T1000 (cell line): ENCODE measurements at places on chromosomes 2 and 18.
A peak's percentile ranks its signal among the peaks of the same experiment; 100 is the strongest.

DNA sequence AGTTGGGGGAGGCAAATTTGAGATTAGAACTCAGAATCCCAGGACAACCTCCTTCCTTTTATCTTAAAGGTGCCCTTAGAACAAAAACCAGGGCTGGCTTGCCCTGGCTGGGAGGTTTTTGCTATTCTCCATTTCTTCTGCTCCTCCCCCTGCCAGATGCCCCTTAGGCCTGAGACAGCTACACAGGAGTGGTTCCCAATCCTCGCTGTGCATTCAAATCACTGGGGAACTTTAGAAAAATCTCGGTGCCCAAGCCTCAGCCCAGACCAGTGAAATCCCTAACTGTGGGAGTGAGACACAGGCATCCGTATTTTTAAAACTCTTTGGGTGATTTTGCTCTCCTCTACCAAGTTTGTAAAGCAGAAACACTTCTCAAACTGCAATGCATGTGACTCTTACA is 38.8 kb downstream of the LBH start:
- no peak for DNase-seq

DNA sequence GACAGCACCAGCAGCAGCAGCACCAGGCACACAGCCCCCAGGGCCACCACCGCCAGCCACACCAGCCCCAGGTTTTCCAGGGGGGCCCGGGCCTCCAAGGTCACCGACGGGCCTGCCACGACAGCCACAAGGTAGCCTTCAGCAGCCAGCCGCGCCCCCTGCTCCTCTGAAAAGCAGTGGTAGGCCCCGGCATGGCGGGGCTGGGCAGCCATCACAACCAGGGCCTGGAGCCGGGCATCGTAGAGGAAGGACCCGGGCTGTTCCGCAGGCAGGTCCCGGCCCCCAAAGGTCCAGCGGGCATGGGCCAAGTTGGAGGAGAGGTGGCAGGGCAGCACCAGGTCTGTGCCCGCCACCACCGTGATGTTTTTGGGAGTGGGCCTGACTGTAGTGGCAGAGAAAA is 3.3 kb upstream of the ANKRD39 start:
- DNase-seq, result no peak

GRCh38 chr18:34707670-34708069 is 2.4 kb upstream of the DTNA start:
- peak; percentile 16 for DNase-seq

DNA sequence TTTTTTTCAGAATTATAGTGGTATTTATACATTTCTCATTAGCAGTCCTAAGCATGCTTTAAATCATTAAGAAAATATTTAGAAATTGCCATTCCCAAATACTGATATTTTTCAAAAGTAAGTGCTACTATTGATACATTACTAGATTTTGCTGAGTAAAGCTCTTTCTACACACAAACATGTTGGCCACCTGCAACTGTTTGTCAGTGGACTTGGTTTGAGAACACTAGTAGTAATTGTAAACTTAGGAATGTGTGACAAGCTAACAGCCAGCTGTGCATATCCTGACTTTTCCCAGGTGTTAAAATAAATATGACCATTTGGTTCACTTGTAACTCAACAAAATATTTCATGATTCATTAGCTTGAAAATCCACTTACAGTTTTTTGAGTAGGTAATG is 103.1 kb downstream of the MSTN start:
- no peak for DNase-seq

DNA sequence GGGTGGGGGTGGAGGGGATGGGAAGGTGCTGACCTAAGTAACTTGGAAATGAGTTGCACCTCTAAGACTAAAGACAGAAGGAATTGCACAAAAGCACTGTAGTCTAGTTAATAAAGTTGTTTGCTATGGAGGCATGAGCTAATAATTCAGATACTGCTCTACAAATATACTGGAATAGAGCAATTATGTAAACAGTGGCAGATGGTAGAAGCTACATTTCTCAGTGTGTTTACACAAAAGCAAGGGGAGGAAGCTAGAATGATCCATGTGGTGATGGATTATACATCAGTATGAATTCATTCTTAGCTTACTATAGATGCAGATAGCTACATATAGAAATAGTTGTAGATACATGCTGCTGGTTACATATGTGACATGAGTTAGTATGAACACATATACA is 27.6 kb upstream of the UBE2F start:
- DNase-seq, result no peak

- no peak for DNase-seq
Measured at GRCh38 chr18:37176621-37176934, 347.7 kb downstream of the KIAA1328 start.

GRCh38 chr2:222280795-222281194 is 18.0 kb downstream of the PAX3 start:
- DNase-seq, result no peak

DNA sequence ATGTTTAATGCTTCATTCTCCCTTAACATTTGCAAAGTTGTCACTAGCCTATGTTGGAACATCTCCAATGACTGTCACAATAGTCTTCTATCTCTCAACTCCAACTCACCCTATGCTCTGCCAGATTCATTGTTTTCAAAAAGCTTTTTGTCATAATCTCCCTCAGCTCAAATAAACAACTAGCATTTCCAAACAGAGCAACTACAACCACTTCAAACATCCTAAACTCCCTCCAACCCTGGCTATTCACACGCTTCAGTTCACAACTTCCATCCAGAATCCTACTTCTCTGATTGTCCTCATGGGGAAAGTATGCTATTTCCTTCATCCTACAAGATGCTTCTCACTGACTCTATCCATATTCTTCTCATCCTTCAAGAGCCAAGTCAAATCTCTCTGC is 139.2 kb upstream of the VRK2 start:
- DNase-seq, result no peak
